ENCODE measurements at places on chromosomes 16 and 17.

GRCh38 chr17:62724398-62725146, 83.5 kb downstream of the MARCHF10 start:
- peak; percentile 19 for DNase-seq

GRCh38 chr17:36524428-36524876, 10.2 kb downstream of the MYO19 start:
- no peak for DNase-seq

DNA sequence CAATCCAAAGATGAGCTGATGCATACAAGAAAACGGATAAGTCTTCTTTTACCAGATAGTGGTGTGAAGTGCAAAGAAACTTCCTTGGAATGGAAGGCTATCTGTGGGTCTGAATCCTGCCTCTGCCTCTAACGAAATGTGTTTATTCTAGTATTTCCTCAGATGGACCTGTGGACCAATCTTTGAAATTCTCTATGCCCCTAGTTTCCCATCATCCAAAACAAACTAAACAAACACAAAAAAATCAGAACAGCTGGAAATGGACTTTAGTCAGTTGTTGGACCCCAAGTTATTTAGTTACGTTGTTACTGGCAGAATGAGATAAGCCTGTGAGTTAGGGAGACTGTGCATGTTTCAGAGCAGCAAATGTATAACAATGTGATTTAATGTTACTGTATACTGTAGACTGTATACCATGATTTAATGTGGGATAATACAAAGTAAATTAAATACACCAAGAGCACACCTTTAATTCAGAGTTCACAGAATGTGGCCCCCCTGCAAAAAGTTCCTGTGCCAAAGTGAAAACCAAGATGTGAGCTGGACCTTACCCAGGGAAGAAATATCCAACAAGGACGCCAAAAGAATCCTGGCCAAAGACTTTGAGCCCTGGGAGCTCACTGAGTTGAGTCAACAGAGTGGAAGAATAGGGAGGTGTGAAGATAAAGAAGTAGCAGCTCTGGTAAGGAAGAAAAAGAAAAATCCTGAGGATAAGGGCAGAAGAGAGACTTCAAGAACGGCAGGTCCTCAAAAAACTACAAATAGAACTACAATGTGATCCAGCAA, 255.2 kb downstream of the CNTNAP4 start:
- no peak for DNase-seq

DNA sequence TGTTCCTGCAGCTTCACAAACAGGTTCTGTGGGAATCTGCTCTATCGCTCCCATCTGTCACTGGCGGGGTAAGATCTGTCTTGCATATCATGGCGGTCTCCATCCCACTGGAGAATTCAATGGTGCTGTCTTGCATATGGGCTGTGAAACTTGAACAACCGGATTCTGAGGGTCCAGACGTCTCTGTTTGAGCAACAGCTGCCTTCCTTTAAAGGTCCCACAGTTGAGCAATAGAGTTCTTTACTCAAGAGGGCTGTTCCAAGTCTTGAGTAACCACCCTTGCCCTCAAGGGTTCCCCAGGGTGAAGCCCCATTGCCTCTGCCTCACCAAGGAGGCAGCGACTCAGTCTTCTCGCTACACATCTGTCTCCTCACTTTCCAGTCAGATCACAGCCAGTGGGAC, 50.8 kb downstream of the ZFHX3 start:
- DNase-seq = no peak

DNA sequence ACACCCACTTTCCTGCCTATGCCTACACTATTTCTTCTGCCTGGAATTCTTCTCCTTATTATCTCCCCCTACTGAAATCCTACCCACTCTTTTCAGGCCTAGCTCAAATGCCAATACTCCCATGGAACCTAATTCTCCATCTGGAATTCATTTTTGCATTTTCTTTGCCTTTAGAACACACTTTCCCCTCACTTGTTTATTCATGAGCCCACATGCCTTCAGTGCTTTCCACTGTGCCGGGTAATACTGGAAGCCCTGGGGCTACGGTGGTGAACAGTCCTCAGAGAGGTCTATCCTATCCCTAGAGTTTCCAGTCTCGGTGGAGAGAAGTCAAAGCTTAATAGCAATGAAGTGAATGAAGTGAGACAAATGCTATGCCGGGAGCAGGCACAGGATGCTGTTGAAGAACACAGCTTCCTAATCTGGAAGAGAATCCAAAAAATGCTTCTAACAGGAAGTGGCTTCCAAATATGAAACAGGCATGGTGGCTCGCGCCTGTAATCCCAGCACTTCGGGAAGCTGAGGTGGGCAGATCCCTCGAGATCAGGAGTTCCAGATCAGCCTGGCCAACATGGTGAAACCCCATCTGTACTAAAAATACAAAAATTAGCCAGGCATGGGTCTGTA, 322.4 kb downstream of the GRIN2A start:
- DNase-seq = no peak

- no peak for DNase-seq
These were observed 106.2 kb downstream of the N4BP1 start for GRCh38 chr16:48503779-48504178.

DNA sequence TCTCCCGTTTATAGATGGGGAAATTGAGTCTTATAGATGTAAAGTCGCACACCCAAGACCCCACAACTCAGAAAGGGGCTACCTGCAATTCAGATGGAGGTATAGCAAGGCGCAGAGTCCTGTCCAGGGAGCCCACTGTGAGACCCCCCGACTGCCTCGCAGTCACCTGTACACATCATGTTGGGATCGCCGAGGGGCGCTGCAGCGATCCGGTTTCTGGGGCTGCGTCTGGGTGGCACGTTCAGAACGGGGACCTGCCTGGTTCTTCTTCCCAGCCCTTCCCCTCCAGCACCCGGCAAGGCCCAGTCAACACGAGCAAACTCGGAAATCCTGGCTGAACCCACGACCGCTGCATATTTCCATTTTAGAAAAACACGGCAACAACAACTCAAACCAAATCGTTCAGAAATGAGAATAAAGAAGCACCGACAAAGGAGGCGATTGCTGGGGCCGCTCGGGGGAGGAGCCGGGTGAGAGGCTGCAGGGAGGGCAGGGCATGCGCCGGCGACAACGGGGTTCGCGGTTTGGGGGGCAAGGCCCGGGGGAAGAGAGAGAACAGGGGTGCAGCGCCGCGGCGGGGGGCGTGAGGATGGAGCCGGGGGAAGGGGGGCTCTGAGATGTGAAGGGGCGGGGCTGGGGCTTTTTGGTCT, 643 bp downstream of the HSDL1 start:
- DNase-seq = peak; percentile 51

DNA sequence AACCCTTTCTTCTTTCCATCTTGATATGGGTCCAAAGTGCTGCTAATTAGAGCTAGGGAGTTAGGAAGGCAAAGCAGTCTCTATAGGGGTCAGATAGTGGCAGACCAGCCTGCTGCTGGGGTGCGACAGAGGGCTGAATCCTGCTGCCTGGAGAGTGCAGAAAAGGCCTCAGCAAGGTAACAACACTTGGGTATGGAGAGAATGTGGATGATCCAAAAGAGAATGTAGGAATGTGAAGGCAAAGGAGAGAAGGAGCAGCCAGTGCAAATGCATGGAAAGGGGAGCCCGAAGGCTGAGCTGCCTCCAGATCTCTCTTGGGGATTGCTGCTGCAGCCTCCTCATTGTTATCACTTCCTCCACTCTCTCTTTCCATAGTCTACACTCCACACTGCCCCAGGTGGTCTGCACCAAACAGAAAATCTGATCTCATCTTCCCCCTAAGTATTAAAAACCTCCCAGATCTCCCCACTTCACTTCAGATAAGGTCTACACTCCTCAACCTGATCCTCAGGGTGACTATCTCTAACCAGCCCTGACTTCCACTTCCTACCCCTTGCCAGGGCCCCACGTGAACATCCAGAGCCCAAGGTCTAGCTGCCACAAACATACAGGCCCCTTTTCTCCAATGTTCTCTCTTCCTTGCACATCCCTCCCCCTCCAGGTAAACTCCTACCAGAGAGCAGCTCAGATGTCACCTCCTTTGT, 28.8 kb downstream of the TOM1L2 start:
- no peak for DNase-seq

DNA sequence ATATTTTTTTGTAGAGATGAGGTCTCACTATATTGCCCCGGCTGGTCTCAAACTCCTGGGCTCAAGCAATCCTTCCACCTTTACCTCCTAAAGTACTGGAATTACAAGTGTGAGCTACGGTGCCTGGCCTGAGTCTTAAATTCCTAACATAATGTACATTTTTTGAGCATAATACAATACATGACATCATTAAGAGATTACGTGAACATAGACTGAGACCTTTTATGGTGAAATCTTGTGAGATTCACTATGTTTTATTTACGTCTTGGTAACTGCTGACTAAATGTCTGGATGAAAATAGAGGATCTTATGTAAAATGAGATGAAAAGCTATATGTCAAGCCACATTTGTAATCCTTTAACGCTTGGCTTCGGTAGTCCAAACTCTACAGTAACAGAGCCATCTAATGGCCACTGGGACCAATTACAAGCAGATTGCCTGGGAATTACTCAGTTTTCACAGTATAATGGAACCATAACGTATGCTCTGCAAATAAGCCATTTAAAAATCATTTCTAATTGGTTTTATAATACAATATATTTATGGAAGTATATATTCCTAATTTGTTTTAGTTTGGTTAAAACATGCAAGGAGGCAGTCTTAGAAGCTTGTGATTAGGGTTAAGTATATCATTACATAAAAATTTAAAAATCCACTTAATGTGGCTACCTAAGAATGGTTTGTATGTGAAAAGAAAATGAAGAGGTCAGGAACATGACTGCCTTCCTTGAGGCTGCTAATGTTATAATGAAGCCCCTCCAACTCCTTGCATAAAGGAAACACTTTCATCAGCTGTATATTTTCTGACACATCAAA, 8.1 kb upstream of the EFCAB13 start:
- DNase-seq = no peak

- DNase-seq = no peak
These were observed at the start of gene CMTM2 for GRCh38 chr16:66578651-66579531. CMTM2 (plus strand) TSS chr16:66579463; CDS start chr16:66579608, 145 bp downstream.

DNA sequence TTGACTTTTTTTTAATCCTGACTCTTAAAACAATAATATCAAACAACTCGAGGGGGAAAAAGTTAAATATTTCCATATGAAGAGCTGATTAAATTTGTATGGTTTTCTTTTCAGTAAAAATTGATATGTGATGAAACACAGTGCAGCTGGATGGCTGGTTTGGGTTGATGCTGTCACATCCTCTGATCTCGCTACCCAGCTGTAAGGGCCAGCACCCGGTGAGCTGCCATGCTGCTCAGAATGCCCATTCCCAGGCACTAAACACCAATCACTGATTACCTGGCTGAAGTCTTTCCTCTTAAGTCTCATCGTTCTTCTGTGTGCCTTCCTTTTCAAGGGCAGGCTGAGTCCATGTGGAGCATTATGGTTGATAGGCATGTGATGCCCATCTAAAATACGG, 234.3 kb downstream of the IRX3 start:
- DNase-seq = no peak

GRCh38 chr16:70778901-70779309, 22.1 kb downstream of the VAC14 start:
- DNase-seq = no peak

DNA sequence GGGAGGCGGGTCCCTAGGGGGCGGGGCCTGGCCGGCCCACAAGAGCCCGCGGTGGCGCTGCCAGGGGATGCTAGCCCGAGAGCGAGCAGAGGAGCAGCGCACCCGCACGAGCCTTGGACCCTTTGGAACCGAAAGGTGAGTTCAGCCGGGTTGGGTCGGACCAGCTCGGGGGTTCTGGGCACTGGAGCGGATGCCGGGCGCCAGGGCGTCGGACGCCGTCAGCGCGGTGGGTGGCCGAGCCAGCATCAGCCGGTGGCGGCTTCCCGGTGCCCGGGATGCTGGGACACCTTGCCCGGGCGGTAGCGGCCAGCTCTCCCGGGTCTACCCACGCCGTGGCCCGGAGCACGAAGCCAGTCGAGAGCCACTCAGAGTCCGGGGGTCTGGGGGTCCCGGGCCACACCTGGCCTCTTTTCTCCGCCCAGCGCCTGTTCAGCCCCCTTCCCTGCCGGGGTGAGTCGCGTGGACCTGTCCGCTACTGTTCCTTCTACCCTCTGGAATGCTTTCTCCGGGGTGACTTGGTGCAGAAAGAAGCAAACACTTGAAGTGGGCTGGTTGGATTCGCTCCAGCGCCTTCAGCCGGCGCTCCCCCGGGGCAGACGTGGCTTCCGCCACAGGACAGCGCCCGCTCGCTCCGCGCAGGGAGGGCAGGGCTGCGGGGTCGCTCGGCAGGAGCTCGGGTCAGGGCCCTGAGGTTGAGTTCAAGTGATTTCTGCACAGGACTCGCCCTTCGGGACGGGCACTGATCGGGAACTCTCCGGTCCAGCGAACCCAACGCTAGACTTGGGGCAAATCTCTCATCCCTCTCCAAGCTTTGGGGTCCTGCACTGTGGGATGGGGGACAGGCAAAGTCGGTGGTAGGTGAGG, at the start of gene SCNN1G:
Gene SCNN1G, plus strand, starts transcription at position 67 of the 864 bp plus-strand sequence. CDS start 3,527 bp downstream, outside the sequence.
- no peak for DNase-seq

DNA sequence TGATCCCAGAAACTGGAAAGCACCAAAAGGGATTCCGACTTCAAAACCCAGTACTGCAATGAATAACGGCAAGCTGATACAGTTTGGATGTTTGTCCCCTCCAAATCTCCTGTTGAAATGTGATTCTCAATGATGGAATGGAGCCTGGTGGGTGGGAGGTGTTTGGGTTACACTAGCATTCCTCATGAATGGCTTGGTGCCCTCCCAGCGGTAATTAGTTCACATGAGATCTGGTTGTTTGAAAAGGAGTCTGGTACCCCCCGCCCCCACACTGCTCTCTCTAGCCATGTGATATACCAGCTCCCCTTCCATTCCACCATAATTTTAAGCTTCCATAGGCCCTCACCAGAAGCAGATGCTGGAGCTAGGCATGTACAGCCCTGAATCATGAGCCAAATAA, 40.1 kb downstream of the RANBP10 start:
- DNase-seq = no peak

DNA sequence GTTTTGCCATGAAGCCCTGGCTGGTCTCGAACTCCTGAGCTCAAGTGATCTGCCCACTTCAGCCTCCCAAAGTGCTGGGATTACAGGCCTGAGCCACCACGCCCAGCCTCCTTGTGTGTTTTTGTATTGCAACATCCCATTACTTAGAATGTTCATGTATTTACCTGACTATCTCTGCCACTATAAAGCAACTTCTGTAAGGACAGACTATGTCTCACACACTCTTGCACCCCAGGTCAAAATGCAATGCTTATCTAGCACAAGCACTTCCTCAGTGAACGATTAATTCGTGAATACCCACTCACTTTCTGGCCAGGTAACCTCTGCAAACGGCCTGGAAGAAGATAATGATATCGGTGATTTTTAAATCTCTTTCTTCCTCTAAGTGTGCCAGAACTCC, 82.6 kb downstream of the NDEL1 start:
- no peak for DNase-seq

- no peak for DNase-seq
These were observed 23.5 kb downstream of the PLCD3 start for GRCh38 chr17:45108595-45109521.

- DNase-seq = no peak
These were observed 54.6 kb downstream of the TBC1D16 start for GRCh38 chr17:79981090-79981489.

All from effector CD8-positive, alpha-beta T cell (primary cell).